ENCODE measurements at places on chromosomes 2 and 18. TPM values are rescaled to one million over a fixed set of nuclear protein-coding genes. Genes with fewer than 3 reads are reported as not detected.

GRCh38 chr18:58590254-58590653, 38.6 kb downstream of the ALPK2 start:
- no peaks in the 10 kb centered on the region for H3K36me3 ChIP-seq
- DNase-seq: no peak
- H3K4me3 ChIP-seq: no peak overlapping the region
- H3K27me3 ChIP-seq: no peaks in the 10 kb centered on the region
- no peaks in the 10 kb centered on the region for H3K4me1 ChIP-seq

DNA sequence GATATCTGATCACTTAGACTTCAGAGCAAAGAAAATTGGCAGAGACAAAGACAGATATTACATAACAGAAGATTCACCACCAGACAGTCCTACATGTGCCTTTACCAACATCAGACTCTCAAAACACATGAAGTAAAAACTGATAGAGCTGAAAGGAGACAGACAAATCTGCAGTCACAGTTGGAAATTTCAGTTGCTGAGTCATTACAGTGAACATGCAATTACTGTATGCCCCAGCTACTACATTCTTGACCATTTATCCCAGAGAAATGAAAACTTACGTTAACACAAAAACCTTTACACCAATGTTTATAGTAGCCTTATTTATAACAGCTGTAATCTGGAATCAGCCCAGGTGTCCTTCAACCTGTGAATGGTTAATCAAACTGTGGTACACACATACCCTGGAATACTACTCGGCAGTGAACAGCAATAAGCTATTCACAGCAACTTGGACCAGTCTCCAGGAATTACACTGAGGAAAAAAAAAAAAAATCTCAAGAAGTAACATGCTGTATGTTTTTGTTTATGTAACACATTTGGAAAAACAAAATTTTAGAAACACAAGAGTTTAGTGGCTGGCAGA, 7.5 kb upstream of the SCLY start:
- H3K4me3 ChIP-seq: no peak overlapping the region
- H3K27ac ChIP-seq: no peak overlapping the region
- H3K36me3 ChIP-seq: no peaks in the 10 kb centered on the region
- H3K4me1 ChIP-seq: peaks cover under 1% of the 10 kb centered on the region

CXCR4 gene
- polyA plus RNA-seq: 24.8 TPM

PDE11A gene
- polyA plus RNA-seq: 0.27 TPM

GALNT5 gene
- polyA plus RNA-seq: 0.81 TPM
